ENCODE measurements at places on chromosomes 5 and 9.
A peak's percentile ranks its signal among the peaks of the same experiment; 100 is the strongest.

- no peak overlapping the region for H3K27ac ChIP-seq
- DNase-seq, result no peak
- no peaks in the 10 kb centered on the region for H3K36me3 ChIP-seq
- no peak overlapping the region for H3K4me3 ChIP-seq
Measured at GRCh38 chr9:127278372-127278771, 13.8 kb downstream of the GARNL3 start.

- H3K27ac ChIP-seq, result peak within 1 kb of the TSS; percentile 96
- H3K36me3 ChIP-seq, result peaks cover 39% of the 10 kb centered on the region
- DNase-seq, result peak; percentile 98
- H3K27me3 ChIP-seq, result no peaks in the 10 kb centered on the region
Measured at GRCh38 chr9:87725900-87726709, at the start of gene CTSL. Gene CTSL (plus strand): TSS chr9:87726119. CDS start chr9:87727604, 1,485 bp downstream.

GRCh38 chr9:15670246-15670645 is 117.4 kb downstream of the CCDC171 start:
- H3K4me1 ChIP-seq, result no peaks in the 10 kb centered on the region
- H3K27me3 ChIP-seq, result no peaks in the 10 kb centered on the region
- no peak overlapping the region for H3K4me3 ChIP-seq
- DNase-seq, result no peak

- H3K27me3 ChIP-seq, result no peaks in the 10 kb centered on the region
- DNase-seq, result no peak
- H3K4me3 ChIP-seq, result no peak overlapping the region
- no peaks in the 10 kb centered on the region for H3K4me1 ChIP-seq
- no peak overlapping the region for H3K27ac ChIP-seq
Measured at GRCh38 chr9:6330958-6331634, 2.9 kb downstream of the TPD52L3 start.

DNA sequence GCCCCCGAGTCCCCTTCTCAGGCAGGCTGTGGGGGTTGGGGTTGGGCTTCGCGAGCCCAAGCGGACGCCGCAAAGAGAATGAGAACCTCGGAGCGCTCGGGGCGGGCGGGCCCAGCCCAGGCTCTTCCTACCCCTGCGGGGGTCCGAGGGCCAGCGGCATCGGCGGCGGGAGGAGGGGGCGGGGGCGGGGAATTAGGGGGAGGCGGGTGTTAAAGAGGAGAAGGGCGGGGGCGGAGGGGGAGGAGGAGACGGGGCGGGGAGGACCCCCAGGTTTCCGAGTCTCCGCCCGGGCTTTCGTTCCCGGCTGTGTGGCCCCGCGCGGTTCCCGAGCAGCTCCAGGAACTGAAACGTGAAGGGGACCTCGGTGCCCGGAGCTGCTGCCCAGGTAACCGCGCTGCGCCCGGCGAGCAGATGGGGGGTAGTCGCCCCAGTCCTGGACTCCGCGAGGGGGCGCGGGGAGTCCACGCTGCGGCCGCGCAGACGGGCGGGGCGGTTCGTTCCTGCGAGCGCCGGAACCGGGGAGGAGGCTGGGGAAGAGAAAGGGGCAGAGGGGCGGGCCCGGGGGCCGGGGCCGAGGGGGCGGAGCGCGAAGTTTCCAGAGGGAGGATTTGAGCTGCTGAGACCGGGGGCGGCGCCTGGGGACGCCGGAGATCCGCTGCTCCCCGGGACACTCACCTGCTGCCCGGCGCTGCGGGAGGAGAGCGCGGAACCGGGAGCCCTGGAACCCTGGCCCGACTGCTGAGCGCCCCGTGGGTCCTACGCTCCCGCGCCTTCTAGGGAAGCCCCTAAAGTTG is 38.4 kb upstream of the PLEKHG4B start:
- H3K27me3 ChIP-seq, result peaks cover 53% of the 10 kb centered on the region
- peak overlapping the region; percentile 51 for H3K4me3 ChIP-seq
- DNase-seq, result no peak
- peaks cover 16% of the 10 kb centered on the region for H3K4me1 ChIP-seq

GRCh38 chr5:159456261-159456660 is 126.0 kb upstream of the IL12B start:
- no peak for DNase-seq
- no peaks in the 10 kb centered on the region for H3K36me3 ChIP-seq
- H3K4me3 ChIP-seq, result no peak overlapping the region
- H3K4me1 ChIP-seq, result peaks cover 7% of the 10 kb centered on the region

GRCh38 chr5:117201001-117201400 is 626.4 kb upstream of the SEMA6A start:
- H3K4me1 ChIP-seq, result no peaks in the 10 kb centered on the region
- H3K4me3 ChIP-seq, result no peak overlapping the region
- H3K27me3 ChIP-seq, result no peaks in the 10 kb centered on the region
- no peak for DNase-seq

DNA sequence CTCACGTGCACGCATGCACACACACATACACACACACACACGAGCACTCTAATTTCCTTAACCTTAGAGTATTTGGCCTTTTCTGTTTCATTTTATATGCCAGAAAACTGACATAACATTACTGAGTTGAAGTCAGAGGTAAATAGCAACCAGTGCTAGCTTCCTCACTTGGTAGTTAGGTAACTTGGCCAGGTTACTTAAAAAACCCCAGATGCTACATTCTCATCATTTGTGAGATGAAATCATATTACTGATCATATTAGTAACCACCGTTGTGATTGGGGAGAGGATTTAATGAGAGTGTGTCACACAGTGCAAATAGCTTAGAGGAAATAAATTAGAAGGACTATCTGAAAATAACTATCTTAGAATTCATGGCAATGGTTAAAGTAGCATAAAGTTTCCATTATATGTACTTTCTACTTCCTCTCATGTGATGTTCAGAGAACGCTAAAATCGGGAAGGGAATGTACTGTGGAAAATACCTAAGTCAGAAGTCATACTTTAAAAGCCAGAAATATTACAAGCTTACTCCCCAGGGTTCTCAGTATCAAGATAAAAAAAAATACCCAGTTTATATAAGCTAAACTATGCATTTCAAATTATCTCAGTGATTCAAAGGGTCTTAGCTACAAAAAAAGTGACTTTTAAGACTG is 120.5 kb downstream of the TUSC1 start:
- no peaks in the 10 kb centered on the region for H3K4me1 ChIP-seq
- H3K36me3 ChIP-seq, result no peaks in the 10 kb centered on the region
- no peaks in the 10 kb centered on the region for H3K27me3 ChIP-seq

- no peak overlapping the region for H3K4me3 ChIP-seq
- H3K4me1 ChIP-seq, result peaks cover 21% of the 10 kb centered on the region
- H3K27ac ChIP-seq, result no peak overlapping the region
- DNase-seq, result no peak
- H3K27me3 ChIP-seq, result no peaks in the 10 kb centered on the region
Measured at GRCh38 chr9:15240927-15241326, 66.1 kb downstream of the TTC39B start.

DNA sequence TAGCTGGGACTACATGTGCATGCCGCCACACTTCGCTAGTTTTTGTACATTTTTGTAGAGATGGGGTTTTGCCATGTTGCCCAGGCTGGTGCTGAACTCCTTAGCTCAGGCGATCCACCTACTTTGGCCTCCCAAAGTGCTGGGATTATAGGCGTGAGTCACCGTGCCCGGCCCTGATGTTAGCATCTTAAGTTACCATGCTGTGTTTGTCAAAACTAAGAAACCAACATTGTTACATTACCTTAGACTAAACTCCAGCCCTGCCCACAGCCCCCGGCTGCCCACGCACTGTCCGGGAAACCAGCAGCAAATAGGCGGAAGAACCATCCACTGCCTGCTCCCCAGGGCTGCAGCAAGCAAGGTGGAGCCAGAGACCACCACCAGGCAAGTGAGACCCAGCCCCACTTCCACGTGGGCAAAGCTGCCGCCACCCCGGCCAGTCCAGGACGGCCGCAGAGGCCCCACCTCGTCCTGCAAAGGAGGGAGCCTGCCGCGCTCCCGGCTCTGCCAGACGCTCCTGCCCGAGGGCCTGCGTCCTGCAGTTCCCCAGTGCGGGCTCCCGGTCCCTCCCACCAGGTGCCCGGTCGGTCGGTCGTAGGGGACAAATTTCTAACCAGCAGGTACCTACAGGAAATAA is 35.7 kb upstream of the TXN start:
- H3K27ac ChIP-seq, result no peak overlapping the region
- DNase-seq, result no peak
- no peaks in the 10 kb centered on the region for H3K36me3 ChIP-seq

GRCh38 chr5:108670591-108671289 is 77.0 kb upstream of the FER start:
- no peak overlapping the region for H3K27ac ChIP-seq
- H3K27me3 ChIP-seq, result no peaks in the 10 kb centered on the region
- no peaks in the 10 kb centered on the region for H3K4me1 ChIP-seq
- no peak overlapping the region for H3K4me3 ChIP-seq

DNA sequence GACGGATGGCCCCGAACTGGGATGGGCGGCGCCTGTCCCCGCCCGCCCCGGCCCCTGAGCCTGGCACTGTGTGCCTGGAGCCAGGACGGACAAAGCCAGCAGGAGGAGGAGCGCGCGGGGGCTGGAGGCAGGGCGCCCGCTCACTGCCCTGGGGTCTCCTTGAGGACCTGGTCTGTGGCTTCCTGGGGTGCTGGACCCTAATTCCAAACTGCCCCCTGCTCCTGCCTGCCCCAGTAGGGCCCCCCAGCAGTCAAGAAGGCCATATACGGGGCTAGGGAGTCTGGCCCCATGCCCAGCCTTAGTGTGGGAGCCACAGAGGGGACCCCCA is 29.2 kb upstream of the RXRA start:
- H3K4me3 ChIP-seq, result no peak overlapping the region
- no peak for DNase-seq
- no peak overlapping the region for H3K27ac ChIP-seq
- H3K36me3 ChIP-seq, result no peaks in the 10 kb centered on the region
- peaks cover 7% of the 10 kb centered on the region for H3K4me1 ChIP-seq

- no peaks in the 10 kb centered on the region for H3K27me3 ChIP-seq
- no peak overlapping the region for H3K4me3 ChIP-seq
- no peak overlapping the region for H3K27ac ChIP-seq
- H3K4me1 ChIP-seq, result no peaks in the 10 kb centered on the region
- no peaks in the 10 kb centered on the region for H3K36me3 ChIP-seq
- no peak for DNase-seq
Measured at GRCh38 chr5:105882956-105883481, 1787.7 kb downstream of the EFNA5 start.

DNA sequence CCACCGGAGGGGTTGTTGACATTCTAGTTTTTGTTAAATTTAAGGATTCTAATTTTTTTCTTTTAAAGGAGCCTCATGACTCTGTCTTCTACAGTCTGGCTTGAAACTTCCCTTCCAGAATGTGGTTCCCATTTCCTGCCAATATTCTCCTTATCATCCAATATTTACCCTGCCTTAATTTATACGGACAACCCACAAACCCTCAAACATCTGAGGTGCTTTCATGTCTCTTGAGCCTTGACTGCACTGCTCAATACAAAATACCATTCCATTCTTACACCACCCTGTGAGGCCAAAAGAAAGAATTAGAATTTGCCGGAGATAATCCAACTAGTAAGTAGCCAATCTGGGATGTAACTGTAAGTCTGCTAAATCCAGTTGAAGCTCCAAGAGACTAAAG is 346.5 kb downstream of the SPOCK1 start:
- no peaks in the 10 kb centered on the region for H3K27me3 ChIP-seq
- no peaks in the 10 kb centered on the region for H3K36me3 ChIP-seq
- no peak overlapping the region for H3K27ac ChIP-seq
- no peaks in the 10 kb centered on the region for H3K4me1 ChIP-seq
- no peak for DNase-seq
- H3K4me3 ChIP-seq, result no peak overlapping the region

GRCh38 chr5:138179277-138179857 is 455 bp downstream of the KIF20A start:
- H3K4me1 ChIP-seq, result peaks cover 20% of the 10 kb centered on the region
- H3K4me3 ChIP-seq, result peak overlapping the region; percentile 78
- no peak for DNase-seq
- H3K36me3 ChIP-seq, result no peaks in the 10 kb centered on the region
- H3K27me3 ChIP-seq, result no peaks in the 10 kb centered on the region
- H3K27ac ChIP-seq, result no peak overlapping the region

GRCh38 chr9:72443855-72444254 is 77.6 kb upstream of the TMC1 start:
- no peak overlapping the region for H3K4me3 ChIP-seq
- H3K36me3 ChIP-seq, result no peaks in the 10 kb centered on the region
- no peaks in the 10 kb centered on the region for H3K4me1 ChIP-seq
- H3K27ac ChIP-seq, result no peak overlapping the region
- H3K27me3 ChIP-seq, result no peaks in the 10 kb centered on the region
- no peak for DNase-seq
